ENCODE measurements at places on chromosomes 6 and 20.

DNA sequence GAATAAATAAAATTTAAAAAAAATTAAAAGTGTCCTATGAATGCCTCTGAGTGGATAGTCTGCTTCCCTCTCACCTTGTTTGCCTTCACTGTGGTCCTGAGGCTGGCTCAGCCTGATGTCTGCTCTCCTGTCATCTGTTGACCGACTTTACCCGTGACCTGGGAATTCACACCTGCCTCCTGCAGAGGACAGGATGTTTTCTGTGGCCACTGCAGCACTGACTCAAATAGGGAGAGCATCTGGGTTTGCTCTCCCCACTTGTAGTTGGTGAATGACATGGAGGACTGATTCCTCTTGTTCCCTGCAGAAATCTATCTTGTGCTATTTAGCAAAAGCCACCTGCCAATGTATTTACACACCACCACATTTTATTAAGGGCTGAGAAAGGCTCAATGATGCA is 52.4 kb upstream of the ERVFRD-1 start:
- no peak for DNase-seq

GRCh38 chr20:21516180-21516567 is 2.3 kb upstream of the NKX2-2 start:
- no peak for DNase-seq

DNA sequence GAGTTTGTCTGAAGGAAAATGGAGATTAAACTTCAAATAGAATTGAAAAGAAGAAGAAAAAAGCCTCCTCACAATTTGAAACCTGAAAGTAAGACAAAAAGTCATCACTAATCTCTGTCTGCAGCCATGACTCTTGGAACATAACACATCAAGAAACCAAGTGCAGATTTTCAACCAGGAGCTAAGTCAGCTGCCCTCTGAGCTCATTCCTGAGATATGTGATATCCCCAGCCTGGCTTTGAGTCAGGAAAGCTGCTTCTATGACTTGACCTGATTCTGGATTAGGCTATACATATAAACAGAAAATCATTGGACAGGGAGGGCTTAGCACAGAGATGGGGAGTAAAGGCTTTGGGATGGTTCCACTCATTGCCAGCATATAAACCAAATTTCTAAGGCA is 891.4 kb downstream of the TFAP2A start:
- no peak for DNase-seq

- no peak for DNase-seq
Observed at GRCh38 chr6:330948-331347, 38.7 kb downstream of the DUSP22 start.

DNA sequence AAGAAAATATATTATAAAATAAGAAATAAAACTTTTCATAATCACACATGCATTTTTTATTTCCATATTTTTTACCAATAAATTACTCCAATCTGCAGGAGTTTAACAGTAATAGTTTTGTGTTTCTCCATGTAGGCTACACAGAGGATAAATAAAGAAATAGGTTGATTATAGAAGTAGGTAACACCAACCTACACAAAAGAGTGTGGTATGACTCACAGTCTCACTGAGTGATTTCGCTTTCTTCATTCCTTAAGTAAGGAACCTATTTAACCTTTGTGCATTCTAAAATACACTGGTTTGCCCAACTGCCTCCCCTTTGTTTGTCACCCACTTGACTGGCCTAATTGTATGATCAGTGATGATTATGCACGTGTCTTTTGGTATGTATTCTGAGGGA is 244.2 kb upstream of the RIMS1 start:
- no peak for DNase-seq

DNA sequence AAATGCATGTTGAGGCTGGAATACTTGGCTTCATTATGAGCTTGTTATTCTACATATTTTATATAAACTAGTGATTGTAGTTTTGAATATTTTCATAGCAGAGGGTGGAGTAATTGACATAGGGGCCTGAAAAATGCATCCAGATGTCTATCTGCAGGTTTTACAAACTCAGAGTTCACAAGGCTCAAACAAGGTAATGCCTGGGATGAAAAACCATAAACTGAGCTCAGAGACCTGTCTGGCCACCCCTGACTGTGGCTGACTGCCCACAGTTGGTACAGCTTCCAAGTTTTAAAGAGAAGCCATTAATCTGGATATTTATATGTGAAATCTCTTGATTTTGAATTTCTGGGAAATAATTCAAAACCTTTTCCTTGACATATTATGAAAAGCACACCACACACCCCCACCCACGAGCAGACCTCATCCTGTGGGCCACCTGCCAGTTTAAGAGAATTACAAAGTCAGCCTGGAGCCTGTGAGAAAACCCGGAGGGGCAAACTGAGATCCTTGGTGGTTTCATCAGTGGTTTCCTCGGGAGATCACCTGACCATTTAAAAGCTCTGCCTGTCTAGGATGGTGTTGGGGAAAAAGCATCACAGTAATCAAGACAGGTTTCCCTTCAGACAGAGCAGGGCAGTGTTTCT is 230.1 kb downstream of the SAMD5 start:
- no peak for DNase-seq

DNA sequence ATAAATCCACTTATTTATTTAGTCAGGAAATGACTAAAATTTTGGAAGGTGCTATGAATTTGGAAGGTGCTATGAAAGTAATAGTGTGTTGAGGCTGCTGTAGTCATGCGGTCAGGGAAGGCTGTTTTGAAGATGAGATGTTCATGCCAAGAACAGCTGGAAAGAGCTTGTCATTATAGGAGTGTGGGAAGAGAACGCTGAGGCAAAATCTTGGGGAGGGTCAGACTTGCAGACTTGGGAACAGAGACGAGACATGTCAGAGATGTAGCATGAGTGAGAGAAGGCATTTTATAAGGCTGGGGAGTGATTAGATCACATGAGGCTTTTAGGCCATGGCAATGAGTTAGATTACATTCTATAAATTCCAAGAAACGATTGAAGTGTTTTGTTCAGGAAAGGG is 124.0 kb upstream of the B3GAT2 start:
- no peak for DNase-seq

DNA sequence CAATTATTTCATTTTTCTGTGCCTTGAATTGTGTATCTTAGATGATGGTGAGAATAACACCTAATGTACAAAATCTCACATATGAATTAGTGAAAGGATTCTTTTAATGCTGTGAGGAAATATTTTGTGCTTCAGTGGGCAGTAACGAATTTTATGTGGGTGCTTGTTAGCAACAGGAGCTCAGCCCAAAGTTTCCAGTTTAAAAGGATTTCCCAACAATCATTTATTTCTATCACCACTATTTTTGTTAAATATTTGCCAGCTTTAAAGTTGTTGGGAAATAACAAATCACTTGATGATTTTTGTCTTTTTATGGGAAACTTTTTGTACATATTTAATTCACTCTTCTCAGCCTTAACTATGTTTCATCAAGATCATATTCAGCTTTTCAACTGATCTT is 111.8 kb downstream of the QKI start:
- no peak for DNase-seq

DNA sequence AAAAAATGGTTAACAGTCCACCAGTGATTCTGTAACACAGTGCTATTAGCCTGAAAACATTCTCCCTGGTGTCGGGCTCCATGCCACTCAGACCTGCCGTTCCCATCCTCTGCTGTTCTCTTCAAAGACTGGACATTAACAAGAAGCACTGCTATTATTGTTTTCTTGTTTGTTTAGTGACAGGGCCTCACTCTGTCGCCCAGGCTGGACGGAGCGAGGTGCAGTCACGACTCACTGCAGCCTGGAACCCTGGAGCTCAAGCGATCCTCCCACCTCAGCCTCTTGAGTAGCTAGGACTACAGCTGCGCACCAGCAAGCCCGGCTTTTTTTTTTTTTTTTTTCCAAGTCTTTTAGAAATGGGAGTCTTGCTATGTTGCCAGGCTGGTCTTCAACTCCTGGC is 9.6 kb downstream of the RMND1 start:
- no peak for DNase-seq

GRCh38 chr6:27806981-27807440 is 105.2 kb downstream of the OR2B2 start:
- no peak for DNase-seq
